ENCODE measurements at places on chromosomes 7 and 10. TPM values are rescaled to one million over a fixed set of nuclear protein-coding genes. Genes with fewer than 3 reads are reported as not detected.

The LAMB1 gene
- 355 TPM for total RNA-seq

The ANKRD26 gene
- total RNA-seq = 8.7 TPM

The BAMBI gene
- total RNA-seq = 116 TPM

The RPEL1 gene
- total RNA-seq = 0.10 TPM

The BLNK gene
- total RNA-seq = 6.9 TPM

The GSAP gene
- total RNA-seq = 16.3 TPM

The GPR26 gene
- not detected for total RNA-seq

The ZNF479 gene
- total RNA-seq = not detected

The MSMB gene
- total RNA-seq = 2.2 TPM

The EPDR1 gene
- total RNA-seq = 12.2 TPM

The MARVELD1 gene
- total RNA-seq = 29.5 TPM

The HIPK2 gene
- 18.5 TPM for total RNA-seq

The CAMK1D gene
- 1.8 TPM for total RNA-seq

Data from hepatocyte (in vitro differentiated cells).